ENCODE measurements at places on chromosomes 4 and X.
A peak's percentile ranks its signal among the peaks of the same experiment; 100 is the strongest.

DNA sequence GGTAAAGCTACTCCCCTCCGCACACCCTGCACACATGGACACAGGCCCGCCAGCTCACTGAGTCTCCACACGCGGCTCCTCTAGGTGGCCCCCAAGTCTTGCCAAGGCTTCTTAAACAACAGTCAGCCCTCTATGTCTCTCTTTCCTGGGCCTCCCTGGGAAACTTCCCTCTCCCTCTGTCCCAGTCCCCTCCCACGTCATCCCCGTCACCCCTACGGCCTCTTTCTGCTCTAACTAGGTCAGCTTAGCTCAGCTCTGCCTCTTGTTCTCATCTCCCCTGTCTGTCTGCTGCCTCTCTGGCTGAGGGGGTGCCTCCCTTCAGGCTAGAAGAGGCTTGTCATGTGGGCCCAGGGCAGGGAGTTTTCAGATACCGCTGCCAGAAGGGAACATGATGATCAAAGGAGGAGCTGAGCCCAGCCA is 38.8 kb downstream of the SEPTIN6 start:
- DNase-seq = peak; percentile 53

- DNase-seq = no peak
Measured at GRCh38 chr4:128378668-128379067, 91.1 kb upstream of the PGRMC2 start.

DNA sequence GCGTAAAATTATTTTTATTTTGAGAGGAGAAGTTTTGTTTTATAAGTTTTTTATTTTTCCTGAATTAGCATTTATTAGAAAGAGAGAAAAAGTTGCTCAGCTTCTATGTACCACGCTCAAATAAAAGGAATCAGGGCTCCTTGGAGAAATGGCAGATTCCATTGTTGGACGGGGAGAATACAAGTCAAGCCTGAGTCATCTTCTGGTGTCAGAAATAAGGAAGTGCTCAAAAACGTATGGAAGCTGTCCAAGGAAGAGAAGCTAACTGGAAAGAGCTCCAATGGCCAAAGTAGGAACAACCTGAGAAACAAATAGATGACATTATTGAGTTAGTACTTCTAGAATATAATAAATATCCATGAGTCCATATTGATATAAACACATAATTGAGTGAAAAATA is 89.3 kb upstream of the NEIL3 start:
- no peak for DNase-seq

DNA sequence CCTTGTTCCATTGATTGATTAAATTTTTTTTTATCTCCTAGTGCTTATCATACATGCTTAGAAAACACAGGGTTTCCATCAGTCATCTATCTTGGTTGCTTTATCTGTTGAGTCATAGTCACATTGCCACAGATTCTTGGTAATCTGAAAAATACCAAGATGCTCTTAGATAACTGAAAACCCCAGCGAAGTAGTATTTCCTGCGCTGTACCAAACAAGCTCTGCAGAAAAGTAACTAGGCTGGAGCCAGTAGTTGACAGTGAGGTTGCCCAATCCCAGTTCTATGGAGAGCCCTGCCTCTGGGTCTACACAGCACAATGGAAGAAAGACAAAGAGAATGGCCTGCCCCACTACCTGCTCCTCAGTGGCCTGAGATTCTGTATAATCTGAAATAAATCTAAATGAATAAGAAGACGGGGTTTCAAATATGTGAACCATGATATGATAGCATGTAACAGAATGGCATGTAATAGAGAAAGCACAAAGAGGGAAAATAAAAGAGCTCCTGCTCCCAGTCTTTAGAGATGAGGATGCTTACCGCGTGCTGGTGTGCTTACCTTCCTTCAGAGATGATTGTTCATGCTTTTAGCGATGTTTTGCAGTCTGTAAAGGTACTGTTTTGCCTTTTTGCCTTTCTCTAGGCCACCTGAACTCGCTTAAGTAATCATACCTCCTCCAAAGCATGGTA is 55.3 kb upstream of the RAPGEF2 start:
- DNase-seq = no peak

DNA sequence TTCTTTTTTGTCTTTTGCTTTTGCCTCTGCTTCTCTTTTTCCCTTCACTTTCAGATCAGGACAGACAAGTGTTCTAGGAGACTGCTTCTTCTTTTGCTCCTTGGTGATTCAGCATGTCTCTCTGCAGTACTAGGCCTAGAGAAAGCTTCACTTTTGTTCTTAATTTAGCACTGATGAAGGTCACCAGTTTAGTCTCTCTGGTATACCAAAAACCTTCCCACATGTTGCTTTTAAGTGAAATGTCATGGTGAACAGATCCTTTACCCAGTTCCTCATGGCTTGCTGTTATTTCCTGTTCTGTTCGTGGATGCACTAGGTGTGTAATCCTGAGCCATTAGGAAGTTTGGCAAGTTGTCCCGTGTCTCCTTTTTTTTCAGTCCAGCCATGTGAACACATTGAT is 53.3 kb downstream of the NBDY start:
- no peak for DNase-seq

Measured in T-helper 22 cell (primary cell).